ENCODE measurements at places on chromosomes 4 and X.

GRCh38 chr4:91830681-91831395, 472.9 kb upstream of the GRID2 start:
- DNase-seq = no peak

DNA sequence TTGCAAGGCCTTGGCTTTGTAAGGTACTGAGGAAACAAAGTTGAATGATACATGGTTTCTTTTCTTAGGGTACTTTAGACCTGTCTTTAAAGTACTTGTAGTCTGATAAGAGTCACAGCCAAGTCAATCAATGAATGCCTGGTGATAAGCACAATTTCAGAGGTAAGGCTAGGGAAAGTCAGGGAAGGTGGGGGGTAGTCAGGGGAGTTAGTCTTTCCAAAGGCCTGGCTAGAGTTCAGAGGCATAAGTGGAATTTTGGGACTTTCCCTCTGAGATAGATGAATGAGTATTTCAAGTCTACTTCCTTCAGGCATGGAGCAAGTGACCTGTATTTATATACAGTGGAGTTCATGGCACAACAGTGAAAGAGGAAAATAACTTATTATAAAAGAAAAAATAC, 78.3 kb downstream of the SLC4A4 start:
- no peak for DNase-seq

DNA sequence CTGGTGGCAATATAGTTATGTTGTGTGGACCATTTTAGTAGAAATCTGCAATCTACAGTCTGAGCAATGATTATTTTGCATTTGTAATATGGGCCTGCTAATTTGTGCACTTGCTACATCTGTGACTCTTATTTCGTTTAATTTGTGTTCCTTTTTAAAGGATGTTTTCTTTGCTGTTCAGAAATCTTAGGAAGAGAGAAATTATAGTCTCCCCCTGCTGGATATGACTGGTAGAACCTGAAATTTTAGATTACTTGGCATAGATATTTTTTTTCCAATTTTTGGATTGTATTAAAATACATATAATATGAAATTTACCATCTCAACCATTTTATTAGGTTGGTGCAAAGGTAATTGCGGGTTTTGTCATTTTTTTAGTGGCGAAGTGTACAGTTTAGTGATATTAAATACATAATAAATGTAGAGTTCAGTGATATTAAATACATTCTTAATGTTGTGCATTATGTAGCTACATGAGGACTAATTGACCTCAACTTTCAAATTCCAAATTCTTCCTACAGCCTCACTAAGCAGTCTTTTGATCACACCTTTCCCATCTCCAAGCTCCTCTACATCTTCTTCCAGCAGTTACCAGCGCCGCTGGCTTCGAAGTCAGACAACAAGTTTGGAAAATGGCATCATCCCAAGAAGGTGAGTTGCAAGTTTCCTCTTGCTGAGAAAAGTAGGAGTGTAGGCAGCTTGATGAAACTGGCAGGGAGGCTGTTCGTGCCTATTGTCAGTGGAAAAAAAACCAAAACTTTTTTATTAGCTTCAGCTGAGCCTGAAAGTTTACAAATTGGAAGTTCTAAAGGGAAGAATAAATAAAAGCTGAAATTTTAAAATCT, 82.2 kb downstream of the FNIP2 start:
- DNase-seq = peak; percentile 61

DNA sequence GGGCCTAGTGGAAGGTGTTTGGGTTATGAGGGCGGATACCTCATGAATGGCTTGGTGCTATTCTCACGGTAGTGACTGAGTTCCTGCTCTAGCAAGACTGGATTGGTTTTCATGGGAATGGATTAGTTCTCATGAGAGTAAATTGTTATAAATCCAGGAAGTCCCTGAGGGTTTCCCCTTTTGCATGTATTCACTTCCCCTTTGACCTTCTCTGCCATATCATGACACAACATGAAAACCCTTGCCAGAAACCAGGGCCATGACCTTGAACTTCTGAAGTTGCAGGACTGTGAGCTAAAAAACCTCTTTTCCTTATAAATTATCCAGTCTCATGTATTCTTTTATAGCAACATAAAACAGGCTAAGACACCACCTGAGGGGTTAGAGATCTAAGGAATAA, 529.7 kb upstream of the RPS6KA3 start:
- peak; percentile 0 for DNase-seq

DNA sequence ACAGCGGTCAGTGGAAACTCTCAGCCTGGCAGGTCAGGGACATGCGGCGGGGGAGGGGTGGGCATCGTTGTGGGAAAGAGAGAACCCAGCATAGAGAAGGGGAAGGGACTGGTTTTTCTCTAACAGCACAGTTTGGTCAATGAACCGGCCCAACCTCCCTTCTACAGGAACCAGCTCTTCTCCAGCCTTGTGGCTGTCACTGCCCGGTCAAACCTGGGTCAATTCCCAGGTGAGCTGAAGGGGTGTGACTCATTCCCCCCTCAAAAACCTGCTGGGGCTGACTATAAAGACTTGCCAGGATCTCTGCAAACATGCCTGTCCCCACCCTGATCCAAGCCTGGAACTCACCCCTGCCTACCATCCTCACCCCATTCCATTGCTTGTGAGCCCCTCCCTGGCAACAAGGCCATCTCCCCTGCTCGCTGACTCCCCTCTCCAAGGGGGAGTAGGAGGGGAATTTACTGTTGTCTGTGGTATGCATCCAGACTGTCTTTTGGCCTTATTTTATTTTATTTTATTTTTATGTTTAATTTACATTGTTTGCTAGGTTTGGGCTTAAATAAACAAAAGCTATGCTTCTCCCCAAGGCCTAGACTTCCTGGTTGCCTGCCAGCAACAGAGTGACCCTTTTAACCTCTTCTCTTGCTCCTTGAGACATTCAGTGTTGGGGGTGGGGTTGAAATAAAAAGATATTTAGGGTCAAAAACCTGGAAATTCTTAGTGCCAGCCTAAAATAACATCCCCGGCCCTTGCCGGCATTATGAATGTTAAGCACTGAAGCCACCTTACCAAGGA, 49.6 kb downstream of the TSC22D3 start:
- no peak for DNase-seq

- no peak for DNase-seq
Measured at GRCh38 chr4:182231496-182231895, 11.7 kb upstream of the TENM3 start.

- peak; percentile 28 for DNase-seq
Measured at GRCh38 chr4:78610546-78611214, 59.1 kb downstream of the ANXA3 start.

DNA sequence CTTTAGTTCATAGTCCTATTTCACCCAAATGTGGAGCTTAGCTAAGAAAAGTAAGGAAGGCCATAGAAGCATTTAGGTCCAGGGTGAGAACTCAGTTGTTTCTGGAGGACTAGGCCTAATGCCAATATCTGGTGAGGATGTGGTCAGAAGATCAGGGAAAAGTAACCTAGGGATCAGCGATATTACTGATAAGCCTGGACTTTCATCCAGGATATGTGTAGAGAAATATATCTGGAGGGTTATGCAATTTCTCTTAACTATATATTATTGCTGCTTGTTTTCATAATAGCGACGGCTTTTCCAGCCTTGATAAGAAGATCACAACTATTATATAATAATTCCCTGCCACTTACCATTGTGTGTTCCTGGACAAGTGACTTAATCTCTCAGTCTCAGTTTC, 81.1 kb downstream of the FRAS1 start:
- DNase-seq = no peak

GRCh38 chr4:105025263-105026017, 121.2 kb upstream of the TET2 start:
- DNase-seq = no peak

DNA sequence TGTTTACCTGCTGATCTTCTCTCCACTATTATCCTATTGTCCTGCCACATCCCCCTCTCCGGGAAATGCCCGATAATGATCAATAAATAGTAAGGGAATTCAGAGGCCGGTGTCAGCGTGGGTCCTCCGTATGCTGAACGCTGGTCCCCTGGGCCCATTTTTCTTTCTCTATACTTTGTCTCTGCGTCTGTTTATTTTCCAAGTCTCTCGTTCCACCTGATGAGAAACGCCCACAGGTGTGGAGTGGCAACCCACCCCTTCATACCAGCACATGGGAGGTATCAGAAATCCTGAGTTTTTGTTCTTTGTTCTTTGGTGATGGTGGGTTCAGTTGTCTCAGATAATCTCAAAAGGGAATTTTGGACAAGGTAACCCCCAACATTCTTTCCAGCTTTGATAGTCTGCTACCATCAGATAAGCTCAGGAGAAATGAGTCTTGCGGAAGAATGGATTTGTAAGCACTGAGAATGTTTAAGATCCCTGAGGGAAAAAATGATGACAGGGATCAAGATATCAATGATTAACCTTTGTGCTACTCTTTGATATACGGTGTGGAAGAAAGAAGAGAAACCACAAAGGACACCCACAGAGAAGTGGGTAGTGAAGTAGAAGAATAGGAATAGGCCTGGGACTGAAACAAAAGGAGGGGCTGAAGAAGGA, 117.9 kb downstream of the CEP44 start:
- DNase-seq = no peak

DNA sequence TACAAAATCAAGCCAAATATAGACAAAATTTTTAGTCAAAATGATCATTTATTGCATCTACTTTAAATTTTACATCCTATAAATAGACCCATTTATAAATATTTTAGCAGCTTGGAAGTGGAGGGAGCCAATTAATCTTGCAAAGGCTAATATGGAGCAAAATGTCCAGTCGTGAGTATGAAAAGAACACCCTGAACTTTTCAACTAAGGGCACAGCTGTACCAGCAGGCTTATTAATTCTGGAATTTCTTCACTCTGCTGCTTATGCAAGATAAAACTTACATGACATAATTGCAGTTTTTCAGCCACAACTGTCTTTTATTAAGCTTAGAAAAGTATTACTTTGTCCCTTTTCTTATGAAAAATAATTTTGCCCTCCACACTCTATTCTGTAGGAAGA, 22.9 kb upstream of the USP53 start:
- peak; percentile 51 for DNase-seq

- no peak for DNase-seq
Measured at GRCh38 chr4:165765053-165765452, 108.0 kb upstream of the TLL1 start.

- no peak for DNase-seq
Measured at GRCh38 chrX:24672701-24673190, 21.0 kb upstream of the POLA1 start.

DNA sequence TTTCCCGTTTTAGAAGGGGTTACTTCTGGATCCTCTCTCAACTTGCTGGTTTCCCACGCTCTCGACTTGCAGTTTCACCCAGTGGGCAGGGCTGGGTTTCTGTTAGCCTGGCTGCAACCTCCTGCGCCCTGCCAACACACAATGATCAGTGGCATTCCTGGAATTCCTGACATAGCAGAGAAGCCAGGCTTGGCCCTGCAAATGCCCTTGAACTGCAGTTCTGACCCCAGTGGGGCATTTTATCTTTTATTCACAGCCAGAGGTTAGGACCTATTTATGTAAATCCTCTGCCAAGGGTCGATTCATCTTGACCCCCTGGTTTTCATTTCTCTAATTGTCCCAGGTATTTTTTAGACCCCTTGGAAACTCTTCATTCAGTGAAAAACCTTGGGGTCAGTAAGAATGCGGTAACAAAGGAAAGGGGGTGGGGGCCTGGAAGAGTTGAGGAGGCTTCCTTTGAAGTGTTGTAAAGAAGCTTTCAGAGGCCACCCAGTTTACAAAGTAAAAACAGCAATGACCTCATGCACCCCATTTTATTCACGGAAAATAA, 217.6 kb downstream of the ZNF674 start:
- DNase-seq = no peak

DNA sequence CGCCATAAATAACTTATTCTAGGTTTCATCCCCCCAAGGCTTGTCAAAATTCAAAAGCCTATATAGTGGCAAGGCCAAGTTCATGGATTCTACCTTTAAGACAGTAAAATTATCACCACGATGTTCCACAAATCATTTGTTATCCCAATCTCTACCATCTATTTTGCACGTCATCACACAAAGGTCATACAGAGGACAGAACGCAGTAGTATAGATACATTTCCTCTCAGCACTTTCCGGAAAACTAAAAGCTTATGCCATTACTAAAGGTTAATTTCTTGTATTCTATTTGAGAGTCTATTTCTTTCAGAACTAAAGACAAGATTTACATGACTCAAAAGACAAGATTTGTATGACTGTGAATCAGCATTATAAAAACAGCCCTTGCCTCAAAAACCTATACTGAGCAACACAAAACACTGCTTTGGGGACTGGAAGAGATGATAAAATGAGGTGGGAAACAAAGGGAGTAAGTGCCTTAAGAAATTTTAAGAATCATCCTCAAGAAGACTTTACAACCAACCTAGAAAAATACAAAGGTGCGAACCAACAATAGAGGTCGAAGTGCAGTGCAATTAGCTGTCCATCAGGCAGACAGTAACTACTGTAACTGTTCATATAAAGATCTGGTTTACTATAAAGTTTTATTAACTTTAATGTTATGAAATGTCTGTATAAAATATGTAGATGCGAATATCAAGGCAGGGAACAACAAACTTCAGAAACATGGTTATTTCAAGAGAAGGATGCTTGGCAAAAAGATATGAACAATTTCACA, 7.6 kb downstream of the UBE2D3 start:
- no peak for DNase-seq

GRCh38 chrX:96771486-96771885, 86.8 kb downstream of the DIAPH2 start:
- DNase-seq = peak; percentile 25

- no peak for DNase-seq
Measured at GRCh38 chr4:15240764-15241163, 187.1 kb upstream of the C1QTNF7 start.

DNA sequence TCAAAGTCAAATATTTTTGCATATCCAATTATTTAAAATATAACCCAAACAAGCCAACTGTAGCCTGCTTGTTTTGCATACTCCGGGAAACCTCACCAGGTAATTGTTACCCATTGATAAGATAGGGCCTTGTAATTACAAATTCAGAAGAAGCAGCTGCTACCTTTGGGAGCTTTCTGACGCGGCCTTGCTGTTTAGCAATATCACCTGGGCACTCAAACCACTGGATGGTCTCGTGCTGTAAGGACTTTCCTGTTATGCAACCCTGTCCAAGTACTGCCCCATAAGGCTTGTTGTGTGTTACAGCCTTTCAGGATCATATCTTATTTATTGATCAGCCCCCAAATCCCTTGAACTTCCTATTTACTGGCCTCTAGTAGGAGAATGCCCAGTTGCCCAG, 52.1 kb downstream of the HS3ST1 start:
- no peak for DNase-seq

- no peak for DNase-seq
Measured at GRCh38 chr4:184590196-184590595, 59.1 kb downstream of the CASP3 start.

DNA sequence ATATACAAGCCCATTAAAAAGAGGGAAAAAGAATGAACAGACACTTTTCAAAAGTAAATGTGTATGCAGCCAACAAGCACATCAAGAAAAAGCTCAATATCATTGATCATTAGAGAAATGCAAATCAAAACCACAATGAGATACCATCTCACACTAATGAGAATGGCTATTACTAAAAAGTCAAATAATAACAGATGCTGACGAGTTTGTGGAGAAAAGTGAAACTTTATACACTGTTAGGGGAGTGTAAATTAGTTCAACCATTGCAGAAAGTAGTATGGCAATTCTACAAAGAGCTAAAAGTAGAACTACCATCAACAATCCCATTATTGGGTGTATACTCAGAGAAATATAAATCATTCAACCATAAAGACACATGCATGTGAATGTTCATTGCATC, 203.0 kb downstream of the ARAP2 start:
- no peak for DNase-seq

- DNase-seq = no peak
Measured at GRCh38 chr4:182695842-182696241, 221.3 kb downstream of the DCTD start.

- no peak for DNase-seq
Measured at GRCh38 chr4:6469898-6470501, 2.4 kb downstream of the PPP2R2C start.
